ENCODE measurements at places on chromosomes 3 and 15. TPM values are rescaled to one million over a fixed set of nuclear protein-coding genes. Genes with fewer than 3 reads are reported as not detected.

NCEH1 gene
- 53.1 TPM for total RNA-seq

PLAAT1 gene
- not detected for total RNA-seq

B3GNT5 gene
- total RNA-seq = 1.9 TPM

MAP1A gene
- 39.5 TPM for total RNA-seq

ANKUB1 gene
- total RNA-seq = not detected

HYKK gene
- total RNA-seq = 2.9 TPM

ACKR2 gene
- total RNA-seq = not detected

SMCO1 gene
- total RNA-seq = 0.28 TPM

FBXO40 gene
- total RNA-seq = not detected

GOLGA6B gene
- total RNA-seq = not detected

PDE12 gene
- 25.3 TPM for total RNA-seq

FHIT gene
- 1.7 TPM for total RNA-seq

GOLGA8N gene
- 1.3 TPM for total RNA-seq

ATP13A5 gene
- total RNA-seq = not detected

LRRC57 gene
- 14.6 TPM for total RNA-seq

GOLGA8H gene
- total RNA-seq = 0.28 TPM

KCNMB2 gene
- total RNA-seq = not detected

GNB4 gene
- 104 TPM for total RNA-seq

CRYGS gene
- 0.77 TPM for total RNA-seq

CHRNA7 gene
- total RNA-seq = 0.19 TPM

GCSAM gene
- not detected for total RNA-seq

CKMT1A gene
- not detected for total RNA-seq

KCNMB3 gene
- 0.85 TPM for total RNA-seq

STOML1 gene
- total RNA-seq = 27.2 TPM

TEX55 gene
- not detected for total RNA-seq

MESP1 gene
- total RNA-seq = 0.28 TPM

TMEM40 gene
- not detected for total RNA-seq

ZPLD1 gene
- total RNA-seq = 0.19 TPM

DUOX2 gene
- under 0.01 TPM for total RNA-seq

HHATL gene
- not detected for total RNA-seq

P2RY14 gene
- total RNA-seq = under 0.01 TPM

AHSG gene
- not detected for total RNA-seq

SKOR1 gene
- under 0.01 TPM for total RNA-seq

STRIT1 gene
- total RNA-seq = not detected

CIDEC gene
- under 0.01 TPM for total RNA-seq

RAB6B gene
- 0.19 TPM for total RNA-seq

ERC2 gene
- total RNA-seq = under 0.01 TPM

CRBN gene
- 201 TPM for total RNA-seq

ITPKA gene
- total RNA-seq = 0.28 TPM

FBLN2 gene
- 243 TPM for total RNA-seq

Measured in regular cardiac myocyte (primary cell).